Glomerular endothelial cell (primary cell): ENCODE measurements at places on chromosomes 13 and 19. TPM values are rescaled to one million over a fixed set of nuclear protein-coding genes. Genes with fewer than 3 reads are reported as not detected.

Gene KLF1
- total RNA-seq, result not detected in 2 replicates

Gene PLIN4
- total RNA-seq, result 0.05 and 0.12 TPM in 2 replicates

Gene TNFRSF19
- total RNA-seq, result 8.0 and 17.7 TPM in 2 replicates

Gene MUC16
- not detected in 2 replicates for total RNA-seq

Gene ADAT3
- 4.8 and 8.2 TPM in 2 replicates for total RNA-seq

Gene NRTN
- not detected in 2 replicates for total RNA-seq

Gene CPT1C
- 18.6 and 28.4 TPM in 2 replicates for total RNA-seq

Gene CYP2B6
- total RNA-seq, result not detected in 2 replicates

Gene AKT1S1
- total RNA-seq, result 39.6 and 44.9 TPM in 2 replicates

Gene TNFSF11
- total RNA-seq, result 0.29 TPM in 1 of 2 replicates, not detected in the other
